ENCODE measurements at places on chromosomes 2 and 18.

- DNase-seq: no peak
Observed at GRCh38 chr18:65631766-65632165, 119.0 kb upstream of the CDH7 start.

DNA sequence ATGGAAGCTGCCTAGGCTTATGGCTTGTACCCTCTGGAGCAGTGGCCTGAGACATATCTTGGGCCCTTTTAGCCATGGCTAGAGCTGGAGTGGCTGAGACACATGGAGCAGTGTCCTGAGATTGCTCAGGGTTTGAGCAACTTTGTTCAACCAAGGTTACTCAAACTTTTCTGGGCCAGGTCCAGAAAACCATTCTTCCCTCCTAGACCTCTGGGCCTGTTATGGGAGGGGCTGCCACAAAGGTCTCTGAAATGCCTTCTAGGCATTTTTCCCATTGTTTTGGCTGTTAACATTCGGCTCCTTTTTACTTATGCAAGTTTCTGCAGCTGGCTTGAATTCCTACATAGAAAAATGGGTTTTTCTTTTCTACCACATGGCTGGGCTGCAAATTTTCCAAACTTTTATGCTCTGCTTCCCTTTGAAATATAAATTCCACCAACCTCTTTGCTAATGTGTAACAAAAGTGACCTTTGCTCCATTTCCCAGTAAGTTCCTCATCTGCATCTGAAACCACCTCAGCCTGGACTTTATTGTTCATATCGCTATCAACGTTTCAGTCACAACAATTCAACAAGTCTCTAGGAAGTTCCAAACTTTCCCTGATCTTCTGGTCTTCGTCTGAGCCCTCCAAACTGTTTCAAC is 84.9 kb upstream of the MAP4K3 start:
- no peak for DNase-seq

DNA sequence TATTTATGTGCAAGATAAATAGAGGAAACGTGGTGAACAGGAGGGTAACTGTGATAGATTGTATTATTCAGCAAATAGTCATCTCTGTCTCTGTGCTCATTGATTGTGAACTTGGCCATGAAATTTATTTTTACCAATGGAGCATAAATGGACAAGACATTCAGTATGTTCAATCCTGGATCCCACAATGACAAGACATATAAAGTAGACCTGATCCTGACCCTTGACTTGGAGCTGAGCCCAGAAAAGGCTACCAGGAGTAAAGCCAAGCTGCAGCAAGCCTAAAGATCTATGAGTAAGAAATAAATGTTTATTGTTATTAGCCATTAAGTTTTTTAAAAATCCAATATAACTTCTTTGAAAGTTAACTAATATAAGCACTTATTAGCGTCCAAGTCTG is 531.2 kb downstream of the PIK3C3 start:
- no peak for DNase-seq

- DNase-seq: no peak
Observed at GRCh38 chr2:21376864-21377263, 253.1 kb downstream of the TDRD15 start.

- DNase-seq: peak; percentile 77
Observed at GRCh38 chr18:45566025-45566740, 49.1 kb upstream of the SLC14A2 start.

- DNase-seq: no peak
Observed at GRCh38 chr2:10890706-10891270, 20.9 kb upstream of the KCNF1 start.

DNA sequence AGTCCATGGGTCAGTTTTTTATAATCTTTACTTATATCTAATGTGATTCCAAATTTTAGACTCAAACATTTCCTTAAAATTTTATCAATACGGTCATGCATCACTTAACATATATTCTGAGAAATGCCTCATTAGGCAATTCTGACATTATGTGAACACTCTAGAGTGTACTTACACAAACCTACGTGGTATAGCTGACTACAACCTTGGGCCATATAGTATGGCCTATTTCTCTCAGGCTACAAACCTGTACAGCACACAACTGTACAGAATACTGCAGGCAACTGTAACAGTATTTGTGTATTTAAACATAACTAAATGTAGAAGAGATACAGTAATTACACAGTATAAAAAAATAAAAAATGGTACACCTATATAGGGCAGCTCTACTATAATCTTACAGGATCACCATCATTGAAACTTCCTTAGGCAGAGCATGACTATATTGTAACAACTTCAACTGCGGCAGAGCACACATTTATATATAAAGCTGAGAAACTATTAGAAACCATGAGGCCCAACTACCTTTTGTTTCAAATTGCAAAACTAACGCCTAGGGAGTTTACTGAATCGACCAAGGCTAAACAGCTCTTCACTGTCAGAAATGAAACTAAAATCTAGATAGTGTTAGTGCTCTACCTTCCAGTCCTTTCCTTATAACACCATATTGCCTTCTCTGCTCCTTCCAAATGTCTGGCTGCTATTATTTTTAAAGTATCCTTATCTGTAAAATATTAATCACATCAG is 6.9 kb downstream of the YES1 start:
- DNase-seq: no peak

- no peak for DNase-seq
Observed at GRCh38 chr2:141941210-141941714, 189.6 kb downstream of the LRP1B start.

DNA sequence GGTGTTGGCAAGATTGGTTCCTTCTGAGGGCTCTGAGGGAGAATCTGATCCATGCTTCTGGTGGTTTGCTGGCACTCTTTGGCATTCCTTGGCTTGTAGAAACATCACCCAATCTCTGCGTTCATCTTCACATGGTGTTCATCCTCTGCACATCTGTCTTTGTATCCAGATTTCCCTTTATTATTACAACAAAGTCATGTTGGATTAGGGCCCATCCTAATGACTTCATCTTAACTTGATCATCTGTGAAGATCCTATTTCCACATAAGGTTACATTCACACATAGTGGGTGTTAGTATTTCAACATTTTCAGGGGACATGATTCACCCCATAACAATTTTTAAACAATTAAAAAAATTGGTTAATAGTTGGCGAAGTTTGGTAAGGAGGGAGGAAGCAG is 177.4 kb upstream of the CWC22 start:
- DNase-seq: no peak

GRCh38 chr2:226215902-226216503 is 583.6 kb downstream of the IRS1 start:
- peak; percentile 27 for DNase-seq

GRCh38 chr2:28414583-28414982 is 21.9 kb downstream of the FOSL2 start:
- DNase-seq: peak; percentile 21

DNA sequence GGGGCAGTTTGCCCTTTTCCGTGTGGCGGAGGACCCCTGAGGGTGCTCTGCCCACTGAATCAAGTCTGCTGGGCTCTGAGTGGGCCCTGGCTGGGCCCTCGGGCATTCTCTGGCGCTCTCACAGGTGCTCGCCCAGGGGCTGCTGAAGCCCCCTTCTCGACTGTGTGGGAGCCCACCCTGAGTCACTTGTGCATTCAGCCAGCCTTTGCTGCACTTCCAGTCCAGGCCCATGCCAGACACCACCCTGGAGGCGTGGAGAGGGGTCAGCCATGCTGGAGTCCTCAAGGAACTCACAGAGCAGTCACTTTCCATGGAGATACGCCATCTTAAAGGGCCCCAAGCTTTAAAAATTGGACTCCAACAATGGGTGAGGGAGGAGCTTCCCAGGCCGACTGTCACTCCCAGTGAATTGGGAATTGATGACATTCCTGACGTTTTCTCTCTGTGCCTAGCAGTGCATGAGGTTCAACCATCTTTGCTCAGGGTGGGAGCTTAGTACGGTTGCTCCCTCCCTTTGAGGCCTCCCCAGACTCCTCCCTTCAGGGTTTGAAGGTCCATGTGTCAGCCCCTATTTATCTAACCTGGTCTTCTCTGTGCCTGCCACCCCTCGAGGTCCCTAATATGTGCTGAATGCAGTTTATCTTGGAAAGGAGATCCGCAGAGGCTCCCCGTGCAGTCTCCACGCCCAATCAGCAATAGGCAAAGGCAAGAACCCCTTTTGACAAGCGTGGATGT is 71.8 kb upstream of the HS6ST1 start:
- no peak for DNase-seq

- no peak for DNase-seq
Observed at GRCh38 chr2:173101687-173102086, 26.0 kb downstream of the MAP3K20 start.

- no peak for DNase-seq
Observed at GRCh38 chr2:24492421-24493279, 1.6 kb downstream of the NCOA1 start.

DNA sequence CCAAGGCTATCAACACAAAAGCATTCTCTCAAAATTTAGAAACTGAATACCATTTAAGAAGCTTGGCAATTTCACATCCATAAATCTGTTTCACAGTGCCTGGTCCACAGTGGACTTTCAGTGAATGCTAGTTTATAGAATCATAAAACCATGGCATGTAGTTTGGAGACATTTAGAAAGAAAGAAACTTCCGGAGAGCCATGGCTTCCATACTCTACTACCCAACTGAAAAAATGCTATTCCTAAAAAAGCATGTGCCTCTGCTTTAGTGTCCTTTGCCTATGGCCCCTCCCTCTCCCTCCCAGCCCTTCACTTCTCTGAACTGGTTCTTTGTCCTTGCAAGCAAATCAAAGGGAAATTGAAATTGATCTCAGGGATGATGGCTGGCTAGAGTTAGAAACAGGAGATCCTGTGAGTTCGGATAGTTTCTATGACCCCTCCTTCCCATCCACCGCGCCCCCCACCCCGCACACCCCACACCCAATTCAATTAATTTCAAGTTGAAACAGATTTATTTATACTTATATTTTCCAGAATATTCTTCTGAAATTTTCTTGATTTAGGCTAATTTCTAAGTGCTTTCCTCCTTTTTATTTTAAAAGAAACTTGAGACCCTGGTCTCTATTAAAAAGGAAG is 248.3 kb downstream of the TRIB2 start:
- DNase-seq: no peak

- DNase-seq: no peak
Observed at GRCh38 chr2:119147776-119148715, 10.5 kb downstream of the C1QL2 start.

DNA sequence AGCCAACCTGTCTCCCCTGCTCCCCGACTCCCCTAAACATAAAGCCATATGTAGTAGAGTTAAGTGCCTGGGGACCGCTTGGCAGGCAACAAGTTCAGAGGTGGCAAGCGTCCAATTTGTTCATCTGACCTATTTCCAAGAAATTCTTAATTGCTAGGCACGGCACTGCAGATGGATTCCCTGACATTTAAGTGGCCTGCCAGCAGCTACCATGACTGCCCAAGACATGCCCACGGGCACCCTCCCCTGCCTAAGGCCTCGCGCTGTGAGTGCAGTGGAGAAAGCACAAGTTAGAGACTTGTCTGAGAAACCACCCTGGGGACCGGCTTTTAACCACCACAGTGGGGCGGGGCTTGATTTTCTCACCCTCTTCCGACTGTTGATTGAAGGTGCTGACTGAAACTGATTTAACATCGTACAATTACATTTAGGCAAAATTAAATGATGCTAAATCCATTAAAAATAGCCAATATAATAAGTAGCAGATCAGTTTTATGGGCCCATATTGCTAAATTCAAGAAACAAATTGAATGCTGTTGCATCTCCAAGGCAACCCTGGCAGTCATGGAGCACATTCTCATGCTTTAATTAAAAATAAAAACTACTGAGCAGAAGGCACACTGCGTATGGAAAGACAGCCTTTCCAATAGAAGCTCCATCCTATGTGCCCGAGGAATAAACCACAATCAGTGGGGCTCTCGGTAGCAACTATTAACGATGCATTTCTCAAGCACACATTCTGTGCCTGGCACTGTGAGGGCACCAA is 163.6 kb upstream of the ACAA2 start:
- no peak for DNase-seq

GRCh38 chr2:241553981-241554380 is 4.6 kb upstream of the BOK start:
- DNase-seq: no peak

DNA sequence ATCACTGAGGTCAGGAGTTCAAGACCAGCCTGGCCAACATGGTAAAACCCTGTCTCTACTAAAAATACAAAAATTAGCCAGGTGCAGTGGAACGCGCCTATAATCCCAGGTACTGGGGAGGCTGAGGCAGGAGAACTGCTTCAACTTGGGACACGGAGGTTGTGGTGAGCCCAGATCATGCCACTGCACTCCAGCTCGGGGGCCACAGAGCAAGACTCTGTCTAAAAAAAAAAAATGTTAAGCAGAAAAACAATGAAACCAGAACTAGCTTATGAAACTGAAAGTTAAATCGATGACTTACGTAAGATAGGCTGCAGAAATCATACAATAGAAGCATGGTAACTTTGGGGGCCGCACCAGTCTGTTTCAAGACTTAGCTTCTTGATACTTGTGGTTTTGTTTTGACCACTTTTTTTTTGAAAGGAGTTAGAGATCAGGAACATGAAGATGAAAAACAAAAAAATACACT is 6.2 kb upstream of the GPR155 start:
- no peak for DNase-seq

- no peak for DNase-seq
Observed at GRCh38 chr18:2707551-2708168, 52.1 kb downstream of the SMCHD1 start.
